ENCODE measurements at places on chromosomes 11 and 22.
A peak's percentile ranks its signal among the peaks of the same experiment; 100 is the strongest.

DNA sequence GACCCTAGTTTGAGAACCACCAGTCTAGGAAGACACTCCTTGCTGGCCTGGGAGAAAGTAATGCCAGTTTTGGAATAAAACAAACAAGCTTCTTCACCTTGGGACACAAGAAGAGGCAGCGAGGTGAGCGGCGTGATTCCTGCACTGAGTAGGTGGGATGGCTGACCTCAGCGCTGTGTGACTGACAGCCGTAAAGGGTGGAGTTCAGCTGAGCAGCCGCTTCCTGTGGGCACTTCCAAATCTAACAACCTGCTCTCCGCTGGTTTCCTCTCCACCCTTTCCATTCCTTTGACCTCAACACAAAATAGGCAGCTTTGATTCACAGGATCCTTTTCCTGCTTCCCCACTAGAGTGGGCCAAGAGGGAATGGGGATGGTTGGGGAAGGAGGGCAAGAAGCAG, 45.8 kb downstream of the PC start:
- no peak for DNase-seq

DNA sequence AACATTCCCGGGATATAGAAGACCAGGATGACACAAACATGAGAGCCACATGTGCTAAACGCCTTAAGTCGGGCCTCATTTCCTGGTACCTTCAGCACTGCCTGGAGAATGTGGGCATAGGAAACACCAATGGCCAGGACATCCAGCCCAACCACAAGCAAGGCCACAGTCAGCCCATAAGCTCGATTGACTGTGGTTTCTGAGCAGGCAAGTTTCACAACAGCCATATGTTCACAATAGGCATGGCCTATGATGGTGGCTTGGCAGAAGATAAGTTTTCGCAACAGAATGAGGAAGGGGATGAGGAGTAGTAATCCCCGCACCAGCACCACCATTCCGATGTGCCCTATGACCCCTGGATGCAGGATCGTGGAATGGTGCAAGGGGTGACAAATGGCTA, 26.9 kb upstream of the OR56A1 start:
- no peak for DNase-seq

DNA sequence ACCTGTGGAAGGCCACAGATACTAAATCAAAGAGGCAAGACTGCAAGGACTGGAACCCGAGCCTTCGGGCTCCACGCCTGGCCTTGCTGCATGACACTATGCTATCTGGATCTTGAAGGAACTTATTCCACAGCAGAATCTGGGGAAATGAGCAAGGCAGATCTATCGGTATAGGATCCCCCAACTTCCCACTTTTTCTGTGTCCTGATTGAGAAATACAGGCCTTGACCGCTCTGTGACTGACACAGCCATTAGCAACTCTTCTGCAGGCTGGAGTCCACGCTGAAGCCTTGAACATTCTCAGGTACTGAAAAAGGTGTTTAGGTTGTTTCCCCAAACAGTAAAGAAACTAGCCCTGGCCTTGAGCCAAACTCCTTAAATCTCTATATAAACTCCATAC, 241.2 kb upstream of the NARS2 start:
- no peak for DNase-seq

GRCh38 chr11:62592146-62592815, 958 bp upstream of the TUT1 start:
- DNase-seq = no peak

DNA sequence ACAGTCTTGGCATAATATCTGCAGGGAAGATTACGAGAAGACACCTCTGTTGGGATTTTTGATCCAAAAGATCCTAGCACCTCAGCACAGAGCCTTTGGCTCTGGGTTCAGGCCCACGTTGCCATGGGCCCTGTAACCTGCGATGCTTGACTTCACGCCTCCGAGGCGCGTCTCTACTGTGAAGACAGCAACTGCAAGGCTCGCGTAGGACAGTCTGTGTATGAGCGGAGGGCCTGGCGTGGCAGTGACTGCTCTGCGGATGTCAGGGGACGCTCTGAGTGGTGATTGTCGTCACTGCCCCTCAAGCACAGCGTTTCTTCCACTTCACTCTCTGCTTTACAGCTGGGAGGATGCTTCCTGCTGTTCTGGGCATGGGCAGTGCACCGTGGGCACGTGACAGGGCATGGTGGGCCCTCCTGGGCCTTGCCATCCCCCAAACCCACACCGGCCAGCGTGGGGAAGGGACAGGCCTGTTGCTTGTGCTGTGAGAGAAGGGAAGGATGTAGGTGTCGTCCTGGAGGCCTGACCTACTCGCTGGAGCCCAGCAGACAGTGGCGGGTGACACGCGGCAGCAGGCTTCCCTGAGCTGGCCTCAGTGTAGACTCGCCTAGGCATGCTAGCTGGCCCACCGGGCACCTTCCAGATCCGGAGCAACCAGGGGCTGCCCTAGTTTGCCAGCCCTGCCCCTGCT, 26.5 kb downstream of the GLB1L2 start:
- no peak for DNase-seq

GRCh38 chr11:71329786-71330185, 77.4 kb upstream of the SHANK2 start:
- no peak for DNase-seq

DNA sequence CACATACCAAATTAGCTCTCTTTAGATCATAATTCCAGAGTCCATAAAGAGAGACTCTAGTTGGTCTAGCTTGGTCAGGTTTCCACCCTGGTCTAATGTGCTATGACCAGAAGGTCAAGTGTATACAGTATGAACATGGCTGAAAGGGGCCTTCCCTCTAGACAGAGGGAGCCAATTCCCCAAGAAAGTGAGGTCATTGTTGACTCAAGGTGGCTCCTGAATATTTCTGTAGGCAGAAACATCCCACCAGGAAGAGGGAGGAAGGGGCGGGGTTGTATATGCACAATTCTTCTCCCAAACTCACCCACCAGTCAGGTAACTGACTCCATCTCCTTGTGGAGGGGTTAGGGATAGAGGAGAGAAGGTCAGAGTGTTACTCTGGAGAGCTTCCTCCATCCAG, 281.8 kb upstream of the PLET1 start:
- no peak for DNase-seq

- no peak for DNase-seq
Observed at GRCh38 chr22:38213319-38213989, 11.7 kb downstream of the MAFF start.

- DNase-seq = no peak
Observed at GRCh38 chr11:75240311-75241035, at the start of gene TPBGL. TPBGL (plus strand) TSS chr11:75240774; CDS start chr11:75241050, 276 bp downstream.

GRCh38 chr11:23100726-23101125, 240.5 kb upstream of the CCDC179 start:
- DNase-seq = no peak

DNA sequence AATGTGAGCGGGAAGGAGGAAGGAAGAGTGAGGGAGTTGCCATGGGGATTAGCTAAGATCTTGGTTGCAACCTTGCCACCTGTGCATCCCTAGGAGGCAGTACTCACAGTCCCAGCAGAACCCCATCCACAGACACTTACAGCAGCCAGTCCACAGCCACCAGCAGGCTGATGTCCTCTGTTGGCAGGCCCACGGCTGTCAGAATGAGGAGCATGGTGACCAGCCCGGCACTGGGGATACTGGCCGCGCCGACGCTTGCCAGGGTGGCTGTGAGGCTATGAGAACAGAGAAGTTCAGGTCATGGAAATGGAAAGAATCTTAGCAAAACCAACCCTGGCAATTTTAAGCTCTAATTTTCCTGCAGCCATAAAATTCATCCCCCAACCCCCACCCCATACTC, 138.6 kb downstream of the SLC1A2 start:
- no peak for DNase-seq

DNA sequence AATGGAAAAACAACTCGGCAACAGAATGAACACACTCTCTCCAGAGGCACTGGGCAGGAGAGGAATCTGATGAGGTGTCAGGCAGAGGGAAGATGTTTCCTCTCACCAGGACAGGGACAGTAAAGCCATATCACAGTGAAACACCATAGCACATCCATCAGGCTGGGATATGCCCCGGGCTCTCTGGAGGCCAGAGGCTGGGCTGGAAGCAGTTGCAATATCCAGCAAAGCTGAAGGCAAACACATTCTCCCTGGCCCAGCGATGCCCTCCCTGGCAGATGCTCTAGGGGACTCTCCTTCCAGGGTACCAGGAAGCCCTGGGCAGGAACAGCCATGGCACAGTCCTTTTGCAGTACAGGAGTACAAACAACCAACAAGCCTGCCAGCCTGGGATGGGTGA, 11.1 kb downstream of the RSPH14 start:
- no peak for DNase-seq

DNA sequence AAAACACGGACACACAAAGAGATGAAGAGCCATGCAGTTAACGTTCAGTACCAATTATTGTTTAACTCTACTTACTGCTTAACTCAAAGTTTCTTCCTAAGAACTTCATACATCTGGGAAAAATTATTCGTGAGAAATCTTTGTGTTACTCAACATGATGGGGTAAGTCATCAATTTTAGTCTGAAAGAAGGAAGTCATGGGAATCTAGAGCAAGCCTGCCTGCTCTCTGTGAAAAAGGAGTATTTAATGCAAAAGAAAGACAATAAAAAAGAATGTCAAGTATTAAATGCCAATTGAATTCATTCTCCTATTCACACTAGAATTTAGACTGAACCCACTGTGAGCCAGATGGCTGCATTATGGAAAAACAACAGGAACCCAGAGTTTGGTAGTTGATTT, 16.0 kb downstream of the TMEM123 start:
- DNase-seq = no peak

DNA sequence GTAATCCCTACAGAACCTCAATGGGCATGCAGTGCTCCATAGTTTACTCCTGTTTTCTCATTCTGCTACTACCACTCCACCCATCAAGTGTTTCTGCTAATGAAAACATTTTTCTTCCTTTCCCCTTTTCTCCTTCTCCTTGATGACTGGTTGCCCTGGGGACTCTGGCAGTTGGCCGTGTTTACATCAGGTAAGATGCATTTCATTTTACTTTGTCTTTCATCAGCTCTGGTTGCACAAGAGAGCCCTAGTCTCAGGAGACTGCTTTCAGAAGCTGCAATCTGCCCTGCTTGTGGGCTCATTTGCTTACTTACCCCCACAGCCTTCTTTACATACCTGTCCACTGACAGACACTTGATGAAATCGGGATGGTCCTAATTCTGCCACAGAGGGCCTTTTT, 19.6 kb upstream of the LIMK2 start:
- no peak for DNase-seq

DNA sequence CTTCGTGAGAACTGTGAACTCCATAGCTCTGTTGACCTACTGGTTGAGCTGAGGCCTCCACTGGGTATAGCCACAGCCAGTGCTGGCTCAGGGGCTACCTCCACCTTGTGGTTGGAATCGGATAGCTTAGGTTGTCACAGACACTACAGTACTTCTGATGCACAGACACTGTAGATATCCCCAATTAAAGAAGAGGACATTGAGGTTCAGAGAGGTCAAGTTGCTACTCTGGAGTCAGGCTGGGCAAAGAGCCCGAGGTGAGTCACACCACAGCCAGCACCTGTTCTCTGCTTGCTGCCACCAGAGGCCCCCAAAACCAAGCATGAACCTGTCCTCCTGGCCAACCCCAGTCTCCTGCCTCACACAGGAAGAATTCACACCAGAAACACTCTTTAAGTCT, 5.4 kb downstream of the UFD1 start:
- no peak for DNase-seq

- no peak for DNase-seq
Observed at GRCh38 chr22:40450616-40451015, 80.2 kb downstream of the SGSM3 start.

DNA sequence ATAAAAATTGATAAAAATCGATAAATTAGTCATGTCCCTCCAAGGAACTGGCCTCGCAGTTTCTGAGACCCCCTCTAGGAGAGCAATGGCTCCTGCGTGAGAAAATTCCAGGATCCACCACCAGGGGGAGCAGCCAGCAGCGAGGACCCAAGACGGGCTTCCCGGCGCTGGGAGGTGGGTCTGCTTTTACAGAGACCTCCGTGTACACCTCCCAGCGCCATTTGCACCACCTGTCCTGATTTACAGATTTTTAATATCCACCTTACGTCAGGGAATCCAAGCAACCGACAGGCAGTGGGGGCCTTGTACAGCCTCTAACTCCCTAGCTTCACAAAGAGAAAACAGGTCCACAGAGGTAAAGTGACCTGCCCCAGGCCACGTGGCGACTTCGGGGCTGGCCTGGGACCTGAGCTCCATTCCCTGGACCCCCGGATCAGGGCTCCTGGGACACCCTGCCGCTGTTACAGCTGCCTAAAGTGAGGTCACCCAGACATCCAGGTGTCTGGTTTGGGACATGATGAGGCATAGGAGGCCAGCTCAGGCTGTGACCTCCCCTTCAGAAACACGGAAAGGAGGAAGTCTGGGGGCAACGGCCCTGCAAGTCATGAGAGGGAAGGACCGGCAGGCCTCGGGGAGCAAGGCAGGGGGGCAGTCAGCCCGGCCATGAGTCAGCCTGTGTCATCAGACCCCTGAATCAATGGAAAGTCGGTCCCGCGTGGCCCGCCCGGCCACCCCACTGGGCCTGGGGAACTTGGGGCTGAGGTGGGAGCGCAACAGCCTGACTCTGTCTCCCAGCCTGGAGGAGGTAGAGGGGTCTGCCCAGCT, 3.5 kb downstream of the OSM start:
- DNase-seq = peak; percentile 50

- no peak for DNase-seq
Observed at GRCh38 chr11:115279813-115280761, 224.1 kb downstream of the CADM1 start.

Measured in RWPE1 (cell line).